ENCODE measurements at places on chromosomes 16 and 17. TPM values are rescaled to one million over a fixed set of nuclear protein-coding genes. Genes with fewer than 3 reads are reported as not detected.

DNA sequence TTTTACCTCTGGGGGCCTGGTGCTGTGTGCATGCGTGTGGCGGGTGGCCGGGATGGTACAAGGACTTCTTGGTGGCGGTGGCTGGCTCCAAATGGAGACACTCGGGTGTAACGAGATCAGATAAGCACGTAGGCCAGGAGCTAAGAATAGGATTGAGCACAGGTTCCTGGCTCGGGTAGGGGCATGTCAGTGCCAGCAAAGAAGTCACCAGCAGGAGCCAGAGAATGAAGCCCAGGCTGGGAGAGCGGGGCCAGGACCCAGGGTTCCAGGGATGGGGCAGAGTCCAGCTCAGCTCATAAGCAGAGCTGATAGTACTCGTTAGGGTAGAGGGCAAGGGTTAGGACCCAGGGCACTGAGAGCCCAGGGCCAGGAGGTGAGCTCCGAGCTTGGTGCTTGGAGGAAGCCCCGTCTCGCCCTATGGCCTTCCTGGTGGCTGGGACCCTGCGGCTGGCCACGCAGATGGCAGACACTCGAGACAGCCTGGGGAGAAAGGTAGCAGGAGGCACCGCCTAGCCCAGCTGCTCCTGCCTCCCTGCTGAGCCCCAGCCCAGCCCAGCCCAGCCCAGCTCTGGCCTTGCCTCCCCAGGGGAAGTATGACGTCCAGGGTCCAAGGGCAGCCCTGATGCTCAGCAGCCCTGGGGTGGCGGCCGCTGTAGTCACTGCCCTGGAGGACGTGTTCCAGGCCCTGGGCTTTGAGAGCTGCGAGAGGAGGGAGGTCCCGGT is 8.9 kb downstream of the ZNF213 start:
- H3K27me3 ChIP-seq: no peaks in the 10 kb centered on the region
- H3K36me3 ChIP-seq: peaks cover 12% of the 10 kb centered on the region
- no peak overlapping the region for H3K27ac ChIP-seq
- H3K4me3 ChIP-seq: no peak overlapping the region

GRCh38 chr17:48307814-48308411 is 122.1 kb downstream of the SKAP1 start:
- no peak overlapping the region for H3K27ac ChIP-seq
- H3K36me3 ChIP-seq: no peaks in the 10 kb centered on the region
- peaks cover 11% of the 10 kb centered on the region for H3K4me1 ChIP-seq
- peak; percentile 66 for DNase-seq
- no peak overlapping the region for H3K4me3 ChIP-seq

- peaks cover 10% of the 10 kb centered on the region for H3K27me3 ChIP-seq
- H3K4me1 ChIP-seq: peaks cover 15% of the 10 kb centered on the region
Measured at GRCh38 chr17:10169290-10169689, 29.1 kb downstream of the GAS7 start.

GRCh38 chr17:52451294-52451861 is 292.9 kb upstream of the CA10 start:
- no peaks in the 10 kb centered on the region for H3K36me3 ChIP-seq
- no peak overlapping the region for H3K27ac ChIP-seq
- no peak for DNase-seq
- no peaks in the 10 kb centered on the region for H3K4me1 ChIP-seq
- no peaks in the 10 kb centered on the region for H3K27me3 ChIP-seq

- no peak overlapping the region for H3K27ac ChIP-seq
- DNase-seq: peak; percentile 64
- no peaks in the 10 kb centered on the region for H3K27me3 ChIP-seq
- peaks cover 1% of the 10 kb centered on the region for H3K36me3 ChIP-seq
Measured at GRCh38 chr16:1458336-1458976, 14.1 kb upstream of the CCDC154 start.

- no peak for DNase-seq
- H3K36me3 ChIP-seq: no peaks in the 10 kb centered on the region
- no peaks in the 10 kb centered on the region for H3K27me3 ChIP-seq
- H3K27ac ChIP-seq: no peak overlapping the region
- no peaks in the 10 kb centered on the region for H3K4me1 ChIP-seq
Measured at GRCh38 chr17:71850812-71851211, 270.0 kb upstream of the SOX9 start.

DNA sequence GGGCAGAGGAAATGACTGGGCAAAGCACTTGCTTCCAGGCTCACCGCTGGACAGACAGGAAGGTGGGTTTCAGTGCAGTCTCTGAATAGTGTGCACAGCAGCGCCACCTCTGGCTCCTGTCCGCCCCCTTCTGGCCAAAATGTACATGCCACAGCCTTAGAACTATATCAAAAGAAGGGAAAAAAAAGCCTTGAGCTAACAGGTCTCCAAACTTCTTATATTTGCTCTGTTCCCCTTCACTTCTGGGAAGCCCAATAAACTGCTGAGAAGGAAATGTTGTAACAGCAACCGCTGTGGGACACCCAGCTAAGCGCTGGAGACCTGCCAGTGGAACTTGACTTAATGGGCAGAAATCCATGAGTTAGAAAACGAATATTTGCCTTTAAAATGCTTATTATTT is 17.5 kb downstream of the COG7 start:
- H3K36me3 ChIP-seq: peaks cover 20% of the 10 kb centered on the region
- no peaks in the 10 kb centered on the region for H3K4me1 ChIP-seq
- H3K4me3 ChIP-seq: no peak overlapping the region
- no peak overlapping the region for H3K27ac ChIP-seq
- peak; percentile 78 for DNase-seq

- no peak overlapping the region for H3K27ac ChIP-seq
- no peak overlapping the region for H3K4me3 ChIP-seq
- no peaks in the 10 kb centered on the region for H3K36me3 ChIP-seq
- H3K4me1 ChIP-seq: no peaks in the 10 kb centered on the region
- H3K27me3 ChIP-seq: peaks cover 16% of the 10 kb centered on the region
Measured at GRCh38 chr16:86818671-86819532, 240.6 kb downstream of the FOXL1 start.

- H3K36me3 ChIP-seq: no peaks in the 10 kb centered on the region
- H3K4me1 ChIP-seq: peaks cover 17% of the 10 kb centered on the region
Measured at GRCh38 chr16:56771558-56772279, 41.8 kb downstream of the NUP93 start.

The AANAT gene
- total RNA-seq: not detected

The SETD6 gene
- 14.5 TPM for total RNA-seq

The LHX1 gene
- total RNA-seq: 0.17 TPM
